Lower lobe of right lung (tissue), 2 donors: ENCODE measurements at places on chromosomes 3 and 15.

DNA sequence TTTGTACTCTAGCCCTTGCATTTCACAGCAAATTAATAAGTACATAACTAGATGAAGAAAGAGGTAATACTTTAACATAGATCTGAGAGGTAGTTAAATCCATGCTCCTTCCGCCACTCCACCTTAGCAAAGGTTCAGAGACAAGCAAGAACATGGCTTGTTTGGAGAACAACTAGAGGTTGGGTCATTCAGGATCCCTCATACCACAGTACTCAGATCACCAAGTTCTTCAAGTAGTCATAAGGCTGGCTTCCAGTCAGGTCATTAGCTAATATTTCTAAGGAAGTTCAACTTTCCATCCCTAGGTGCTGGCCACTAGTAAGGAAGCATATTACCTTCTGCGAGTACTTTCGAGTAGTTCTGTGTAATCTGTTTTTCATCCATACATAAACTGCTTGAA lies 44.1 kb downstream of the CD200R1 start:
- DNase-seq: no peak

GRCh38 chr3:12193485-12194165 lies 34.9 kb upstream of the TIMP4 start:
- no peak for DNase-seq

DNA sequence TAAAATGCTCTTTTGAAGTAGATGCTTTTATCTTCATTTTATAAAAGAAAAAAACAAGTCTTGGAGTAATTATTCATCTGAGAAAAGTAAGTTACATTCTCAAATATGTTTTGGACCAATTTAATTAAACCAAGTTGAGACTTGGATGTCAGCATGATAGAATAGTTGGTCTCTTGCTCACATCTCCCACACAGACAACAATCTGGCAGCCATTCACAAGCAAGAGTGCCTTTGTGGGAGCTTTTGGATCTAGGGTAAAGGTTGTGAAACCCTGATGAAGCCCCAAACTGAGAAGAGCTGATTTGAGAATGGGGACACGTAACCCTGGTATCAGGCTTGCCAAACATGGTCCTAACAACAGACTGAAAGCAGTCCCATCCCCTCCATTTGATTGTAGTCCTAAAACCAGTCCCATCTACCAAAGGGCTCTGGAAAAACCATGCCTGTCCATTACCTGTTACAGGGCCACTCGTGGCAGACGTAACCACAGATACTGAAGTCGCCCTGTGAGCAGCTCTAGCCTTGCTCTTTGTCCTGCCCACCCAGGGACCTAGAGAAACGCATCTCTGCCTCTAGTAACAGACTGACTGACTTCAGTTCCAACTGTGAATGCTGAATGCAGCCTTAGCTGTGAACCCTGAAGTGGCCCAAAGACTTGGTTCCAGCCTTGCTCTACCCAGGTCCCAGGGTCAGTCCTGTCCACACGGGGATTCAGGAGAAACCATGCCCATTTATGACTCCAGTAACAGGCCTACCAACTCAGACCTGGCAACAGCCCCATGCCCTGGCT lies 145.5 kb upstream of the SYNPR start:
- no peak for DNase-seq

- no peak for DNase-seq
These were observed 171.8 kb downstream of the FEZF2 start for GRCh38 chr3:62201438-62202035.

DNA sequence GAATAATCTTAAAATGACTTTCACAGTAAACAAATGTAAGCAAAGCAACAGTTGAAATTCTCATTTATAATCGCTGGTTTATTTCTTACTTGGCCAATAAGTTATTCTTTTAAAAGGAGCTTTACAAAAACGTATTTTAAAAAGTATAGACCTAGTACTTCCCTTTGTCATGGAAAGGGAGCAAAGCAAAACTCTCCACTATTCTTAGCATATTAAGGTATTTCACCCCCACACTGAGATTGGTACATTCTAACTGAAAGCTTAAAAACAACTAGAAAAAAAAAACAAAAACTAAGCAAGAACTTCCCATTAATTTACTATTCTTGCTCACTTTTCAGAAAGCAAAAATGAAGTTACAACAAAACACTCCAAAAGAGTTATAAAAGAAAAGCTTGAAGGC lies 1.5 kb downstream of the ATG3 start:
- no peak for DNase-seq

- DNase-seq: no peak
These were observed 105.1 kb upstream of the TRPM1 start for GRCh38 chr15:31206386-31207181.

- DNase-seq: peak; percentile 52
These were observed 184.1 kb downstream of the ADAMTSL3 start for GRCh38 chr15:83837945-83838571.

- DNase-seq: no peak
These were observed 350.7 kb downstream of the NSUN3 start for GRCh38 chr3:94413336-94414108.

DNA sequence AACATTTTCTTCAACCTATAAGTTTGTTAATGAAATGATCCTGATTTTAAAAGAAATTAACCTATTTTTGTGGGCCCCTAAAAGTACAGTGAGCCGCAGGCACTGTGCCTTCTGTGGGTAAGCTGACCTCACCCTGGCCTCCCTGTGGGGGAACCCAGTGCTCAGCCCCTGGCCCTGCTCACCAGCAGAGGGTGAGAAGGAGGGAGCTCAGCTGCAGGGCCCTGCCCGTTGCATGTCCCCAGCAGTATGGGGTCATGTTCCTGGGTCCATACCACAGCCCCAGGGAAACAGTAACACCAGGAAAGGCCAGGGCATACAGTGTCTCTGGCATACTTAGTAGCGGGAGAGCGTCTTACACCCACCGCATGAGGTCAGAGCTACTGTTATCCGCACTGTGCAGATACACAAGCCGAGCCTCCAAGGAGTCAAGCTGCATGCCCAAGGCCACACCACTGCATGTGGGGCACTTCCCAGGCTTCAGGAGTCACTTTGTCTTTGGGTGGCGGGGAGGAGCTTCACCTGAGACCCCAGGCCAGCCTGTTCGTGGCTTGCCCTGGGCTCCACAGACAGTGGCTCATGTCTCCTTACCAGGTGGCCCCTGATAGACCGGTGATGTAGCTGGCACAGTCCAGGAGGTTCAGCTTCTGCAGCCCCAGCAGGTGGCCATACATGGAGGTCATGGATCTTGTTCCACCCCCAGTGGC lies 22.6 kb upstream of the EHD4 start:
- DNase-seq: no peak

DNA sequence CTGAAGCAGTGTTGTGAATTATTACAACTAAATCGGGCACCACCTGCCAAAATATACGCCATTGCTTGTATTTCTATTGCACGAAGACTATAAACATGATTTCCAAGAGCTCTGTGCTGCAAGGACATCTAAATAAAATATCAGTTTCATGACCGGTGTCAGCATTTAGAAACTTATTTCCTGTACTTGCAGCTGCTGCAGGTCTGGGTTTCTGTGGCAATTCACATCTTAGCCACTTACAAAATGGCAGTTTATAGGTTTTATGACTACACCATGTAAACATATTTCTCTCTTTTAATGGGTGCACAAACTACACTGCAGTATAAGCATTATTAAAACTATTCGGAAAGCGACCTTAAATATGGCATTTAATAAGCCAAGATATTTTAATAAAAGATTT lies 359.4 kb downstream of the VPS13C start:
- no peak for DNase-seq

GRCh38 chr3:165459111-165459510 lies 262.9 kb upstream of the SLITRK3 start:
- DNase-seq: no peak

GRCh38 chr3:10437995-10438901 lies 67.1 kb downstream of the ATP2B2 start:
- DNase-seq: no peak

DNA sequence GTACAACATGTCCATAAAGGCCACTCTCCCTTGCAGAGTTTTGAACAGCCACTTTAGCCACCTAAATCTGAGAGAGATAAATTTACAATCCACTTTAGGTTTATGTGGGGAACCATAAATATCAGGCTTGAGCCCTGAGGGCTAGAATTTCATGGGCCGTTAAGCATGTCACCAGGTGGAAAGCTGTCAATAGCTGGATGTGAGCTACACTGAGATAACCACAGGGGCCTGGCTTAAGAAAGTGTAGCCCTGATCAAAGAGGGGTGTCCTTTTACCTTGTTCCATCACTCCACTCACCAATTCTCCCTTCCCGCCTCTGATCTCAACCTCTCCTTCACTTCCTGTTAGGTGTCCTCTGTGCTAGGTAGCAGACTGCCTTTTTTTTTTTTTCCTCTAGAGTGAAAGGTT lies 172.8 kb upstream of the ICE2 start:
- no peak for DNase-seq

- DNase-seq: peak; percentile 81
These were observed 269.2 kb upstream of the CTNNB1 start for GRCh38 chr3:40930131-40930538.

DNA sequence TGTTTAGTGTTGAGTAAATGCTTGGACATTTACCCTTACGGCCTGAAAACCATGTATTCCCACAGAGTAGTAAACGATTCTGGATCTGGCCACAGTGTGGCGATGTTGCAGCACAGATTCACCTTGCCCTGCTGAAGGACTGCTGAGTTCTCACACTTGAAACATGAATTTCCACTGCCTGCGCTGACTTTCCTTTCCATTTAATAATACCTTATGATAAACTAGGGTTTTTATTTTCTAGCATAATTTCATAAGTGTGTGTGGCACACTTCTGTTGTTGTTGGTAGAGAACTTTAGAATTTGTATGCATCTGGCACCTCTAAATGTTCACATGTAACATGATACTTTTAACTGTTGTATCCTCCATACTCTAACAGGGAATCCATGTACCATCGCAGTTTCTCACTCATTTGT lies 53.9 kb downstream of the C3orf38 start:
- no peak for DNase-seq

DNA sequence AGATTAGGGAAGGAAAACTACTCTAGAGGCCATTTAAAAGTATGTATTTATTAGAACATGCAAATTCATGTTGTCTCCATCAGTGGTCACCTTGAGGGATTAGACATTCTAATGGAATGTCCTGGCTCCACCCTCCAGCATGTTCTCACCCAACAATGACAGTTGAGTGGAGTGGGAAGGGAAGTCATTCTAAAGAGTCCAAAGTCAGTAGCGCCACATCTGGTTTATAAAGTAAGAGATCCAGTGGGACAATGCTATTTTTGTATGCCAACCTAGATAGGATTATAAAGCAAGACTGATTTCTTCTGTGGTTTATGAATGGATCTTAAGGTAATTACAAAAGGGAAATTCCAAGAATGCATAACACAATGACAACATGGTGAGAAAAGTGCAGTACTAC lies 33.3 kb downstream of the SLC24A1 start:
- DNase-seq: no peak

GRCh38 chr3:23888617-23889228 lies 28.1 kb downstream of the NKIRAS1 start:
- DNase-seq: no peak

DNA sequence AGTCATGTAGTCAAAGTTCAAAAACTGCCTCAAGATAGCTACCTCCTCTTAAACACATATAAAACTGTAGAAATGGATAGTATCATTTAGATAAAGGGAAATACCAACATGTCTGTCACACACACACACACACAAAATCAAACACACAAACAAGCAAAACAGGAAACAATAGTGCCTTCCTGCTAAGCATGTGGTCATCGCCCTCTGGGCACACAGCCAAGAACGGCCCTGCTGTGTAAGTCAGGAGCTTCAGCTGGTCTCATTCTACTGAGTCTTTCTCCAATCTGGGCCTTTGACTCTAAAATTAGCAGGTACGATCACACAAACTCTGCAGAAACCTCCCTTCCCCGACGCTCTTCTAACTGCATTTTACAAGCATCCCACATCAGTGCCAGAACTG lies 272.2 kb upstream of the CHRNA7 start:
- peak; percentile 59 for DNase-seq

DNA sequence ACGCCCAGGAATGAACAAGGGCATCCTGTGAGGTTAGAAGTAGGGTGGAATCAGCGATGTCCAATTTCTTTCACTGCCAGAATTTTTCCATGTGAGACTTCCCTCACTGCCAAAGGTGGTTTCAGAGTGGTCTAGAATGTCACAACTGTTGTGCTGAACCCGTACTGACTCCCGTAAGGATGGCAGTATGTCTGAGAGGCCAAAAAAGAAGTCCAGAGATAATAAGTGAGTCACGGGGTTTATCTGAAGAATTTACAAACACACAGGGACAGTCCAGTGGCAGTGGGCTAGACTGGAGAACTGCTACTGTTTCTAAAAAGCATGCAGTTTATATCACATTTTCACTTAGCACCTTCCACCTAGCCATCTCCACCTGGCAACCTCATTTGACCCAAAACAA lies 160.6 kb upstream of the ATP10A start:
- DNase-seq: no peak

GRCh38 chr3:134407239-134407625 lies 33.0 kb upstream of the AMOTL2 start:
- no peak for DNase-seq

- DNase-seq: no peak
These were observed 53.4 kb downstream of the CHD2 start for GRCh38 chr15:92953566-92953965.

GRCh38 chr3:150329408-150329807 lies 78.7 kb upstream of the TSC22D2 start:
- DNase-seq: no peak

DNA sequence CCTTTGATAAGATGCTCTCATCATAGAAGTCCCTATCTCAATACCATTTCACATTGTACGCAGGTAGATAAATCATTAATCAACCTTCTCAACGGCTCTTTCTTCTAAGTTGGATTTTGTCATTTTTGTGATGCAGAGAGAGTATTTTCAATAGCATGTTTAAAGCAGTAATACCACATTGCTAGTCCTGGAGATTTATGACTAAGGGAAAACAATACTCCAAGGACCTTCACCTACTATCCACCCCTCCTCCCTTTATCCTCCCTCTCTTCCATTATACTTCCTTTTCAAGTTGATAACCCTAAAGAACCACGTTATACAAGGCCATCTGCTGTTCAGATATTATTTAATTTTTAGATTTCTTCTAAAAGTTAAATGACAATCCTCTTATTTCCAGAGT lies 65.3 kb upstream of the CHMP2B start:
- DNase-seq: no peak

GRCh38 chr15:61994216-61994615 lies 66.0 kb downstream of the VPS13C start:
- no peak for DNase-seq

GRCh38 chr15:77511869-77512268 lies 91.2 kb downstream of the HMG20A start:
- DNase-seq: no peak

DNA sequence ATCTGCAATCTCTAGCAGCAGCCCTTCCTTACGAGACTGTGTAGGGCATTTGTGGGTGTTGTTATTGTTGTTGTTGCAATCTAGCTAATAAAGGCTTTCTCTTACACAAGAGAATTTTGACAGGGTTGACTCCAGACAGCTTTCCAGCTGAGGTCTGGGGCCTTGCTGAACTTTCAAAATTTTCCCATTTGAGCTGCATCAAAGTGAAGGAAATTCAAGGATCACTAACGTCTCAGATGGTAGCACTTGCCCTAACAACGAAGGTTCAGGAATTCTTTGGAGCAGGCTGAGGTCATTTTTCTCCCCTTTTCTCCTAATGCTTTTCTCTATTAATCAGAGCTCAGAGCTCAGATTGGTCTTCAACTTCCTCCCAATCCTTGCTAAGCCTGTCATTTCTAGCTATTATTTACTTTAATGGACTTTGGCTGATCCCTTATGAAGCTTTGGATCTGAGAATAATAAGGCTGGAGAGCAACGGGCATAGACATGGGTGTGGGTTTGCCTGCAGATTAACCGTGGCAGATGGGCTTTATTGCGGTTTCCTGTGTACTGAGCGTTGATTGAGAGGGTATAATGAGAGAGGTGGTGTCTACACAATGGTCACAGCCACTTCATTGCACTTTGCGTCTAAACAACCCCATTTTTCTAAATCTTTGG lies 614.0 kb upstream of the AGTR1 start:
- no peak for DNase-seq
